ENCODE measurements at places on chromosomes 5 and 9. TPM values are rescaled to one million over a fixed set of nuclear protein-coding genes. Genes with fewer than 3 reads are reported as not detected.

- DNase-seq: no peak
Observed at GRCh38 chr5:159456722-159457465, 126.6 kb upstream of the IL12B start.

Gene TESK1
- 10.5 TPM for total RNA-seq

DNA sequence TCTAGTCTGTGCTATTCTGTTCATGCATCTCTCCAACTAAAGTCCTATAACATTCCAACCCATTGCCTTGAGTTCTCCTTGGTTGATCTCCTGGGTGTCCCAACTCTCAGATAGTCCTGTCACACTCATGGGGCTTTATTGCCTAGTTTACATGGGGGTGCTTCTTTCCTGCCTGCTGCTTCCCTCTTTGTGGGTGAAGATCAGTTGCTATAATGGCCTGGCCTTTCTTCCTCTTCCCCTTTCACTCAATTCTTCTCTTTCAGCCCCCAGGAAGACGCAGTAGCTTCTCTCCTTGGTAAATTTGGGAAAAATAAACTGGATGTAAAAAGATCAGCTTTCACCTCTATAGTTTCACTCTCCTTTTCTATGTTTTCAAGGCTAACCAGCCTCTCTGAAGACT is 66.5 kb downstream of the PTCD2 start:
- no peak for DNase-seq

DNA sequence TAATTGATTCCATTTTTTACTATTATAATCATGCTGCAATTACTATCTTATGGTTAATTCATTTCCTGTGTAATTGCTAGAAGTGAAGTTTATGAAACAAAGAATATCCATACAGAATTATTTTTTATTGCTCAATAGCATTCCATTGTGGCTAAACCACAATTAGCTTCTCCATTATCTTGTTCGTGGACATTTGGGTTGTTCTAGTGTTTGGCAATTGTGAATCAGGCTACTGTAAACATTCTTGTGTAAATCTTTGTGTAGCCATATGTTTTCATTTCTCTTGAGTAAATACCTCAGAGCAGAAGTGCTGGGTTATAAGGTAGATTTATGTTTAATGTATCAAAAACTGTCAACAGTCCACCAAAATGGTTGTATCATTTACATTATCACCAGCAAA is 341.1 kb downstream of the MAT2B start:
- DNase-seq: no peak

- no peak for DNase-seq
Observed at GRCh38 chr5:45521067-45521466, 175.1 kb downstream of the HCN1 start.

GRCh38 chr5:54792611-54793404 is 192.6 kb downstream of the ESM1 start:
- no peak for DNase-seq

- no peak for DNase-seq
Observed at GRCh38 chr9:36872641-36873040, 161.4 kb downstream of the PAX5 start.

GRCh38 chr9:17739736-17740135 is 160.9 kb downstream of the SH3GL2 start:
- peak; percentile 2 for DNase-seq

Gene GPX8
- 61.1 TPM for total RNA-seq

- DNase-seq: peak; percentile 32
Observed at GRCh38 chr5:149636861-149637246, 55.6 kb downstream of the ARHGEF37 start.

- DNase-seq: no peak
Observed at GRCh38 chr5:162392336-162392735, 324.8 kb downstream of the GABRG2 start.

DNA sequence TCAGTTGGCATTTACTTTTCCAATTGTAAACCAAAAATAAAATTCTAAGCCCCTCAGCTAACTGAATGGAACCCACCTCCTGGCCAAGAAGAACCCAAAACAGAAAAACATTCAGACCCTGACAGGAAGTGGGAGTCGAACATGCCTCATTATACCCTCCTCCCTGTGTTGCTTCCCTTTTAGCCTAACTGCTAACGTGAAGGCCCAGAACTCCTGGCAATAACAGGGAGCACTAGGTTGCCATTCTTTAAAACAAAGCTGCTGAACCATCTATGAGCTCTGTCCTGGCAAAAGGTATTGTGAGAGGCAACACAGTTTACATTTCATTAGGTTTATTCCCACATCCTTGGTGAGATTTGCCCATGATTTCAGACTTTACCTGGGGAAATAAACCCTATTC is 481.4 kb downstream of the CHSY3 start:
- DNase-seq: no peak

Gene DDX4
- not detected for total RNA-seq

- no peak for DNase-seq
Observed at GRCh38 chr9:21081999-21082398, 4.3 kb upstream of the IFNB1 start.

Gene MYOZ3
- 3.1 TPM for total RNA-seq

DNA sequence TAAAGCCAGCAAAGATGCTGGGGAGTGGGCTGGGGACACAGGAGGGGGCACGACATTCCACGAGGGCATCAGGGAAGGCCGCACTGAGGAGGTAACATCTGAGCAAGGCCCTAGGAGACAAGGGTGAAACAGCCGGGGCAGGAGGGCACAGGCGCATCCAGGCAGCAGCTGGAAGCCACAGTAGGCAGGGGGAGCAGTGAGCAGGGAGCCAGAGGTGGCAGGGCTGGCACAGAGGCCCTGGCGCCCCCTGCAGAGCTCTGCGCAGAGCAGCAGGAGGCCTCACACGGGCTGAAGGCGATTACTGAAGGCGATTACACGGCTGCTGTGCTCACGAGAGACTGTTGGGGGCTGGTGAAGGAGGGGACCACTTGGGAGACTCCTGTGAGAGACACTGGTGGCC is 15.4 kb downstream of the LMAN2 start:
- no peak for DNase-seq

- no peak for DNase-seq
Observed at GRCh38 chr9:103397868-103398600, 402.9 kb downstream of the CYLC2 start.

GRCh38 chr5:177555228-177555627 is 865 bp upstream of the FAM193B start:
- DNase-seq: no peak

Measured in skin of body (tissue), 3 donors.